ENCODE measurements at places on chromosomes 13 and 19. TPM values are rescaled to one million over a fixed set of nuclear protein-coding genes. Genes with fewer than 3 reads are reported as not detected.

- DNase-seq, result no peak
Observed at GRCh38 chr19:8835877-8836276, 3.7 kb downstream of the MBD3L1 start.

Gene PSG6
- not detected for total RNA-seq

- no peak for DNase-seq
Observed at GRCh38 chr13:112855859-112856258, 113.2 kb upstream of the MCF2L start.

Gene KLK14
- 0.35 TPM for total RNA-seq

- DNase-seq, result no peak
Observed at GRCh38 chr19:18932216-18932841, 8.7 kb downstream of the HOMER3 start.

Gene LRP3
- 16.3 TPM for total RNA-seq

DNA sequence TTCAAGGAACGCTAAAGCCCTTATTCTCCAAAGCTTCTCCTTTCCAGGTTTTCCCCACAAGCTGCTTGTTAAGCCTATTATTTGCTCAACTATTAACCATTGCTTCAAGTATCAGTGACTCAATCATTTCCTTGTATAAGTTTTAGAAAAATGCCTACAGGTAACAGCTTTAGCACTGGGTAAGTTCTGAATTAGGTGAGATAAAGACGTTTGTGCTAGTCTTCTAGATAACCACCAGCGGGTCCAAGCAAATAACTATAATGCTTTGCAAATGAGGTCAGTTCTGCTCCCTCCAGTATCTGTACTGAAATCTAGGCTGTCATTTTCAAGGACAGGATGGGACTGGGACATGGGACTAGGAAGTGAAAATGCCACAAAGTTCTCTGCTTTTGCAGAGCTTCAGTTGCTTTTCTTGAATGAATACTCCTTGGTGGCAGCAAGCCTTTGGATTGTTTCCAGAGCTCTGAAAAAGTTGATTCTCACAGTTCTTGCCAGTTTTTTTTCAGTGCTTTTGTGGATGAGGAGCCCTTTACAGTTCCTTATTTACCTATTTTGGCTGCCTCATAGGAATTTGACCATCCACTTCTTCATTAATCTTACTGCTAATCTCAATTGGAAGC, 1487.7 kb downstream of the EFNB2 start:
- DNase-seq, result no peak

- no peak for DNase-seq
Observed at GRCh38 chr13:59424661-59425060, 739.1 kb downstream of the DIAPH3 start.

Gene DLL3
- not detected for total RNA-seq

DNA sequence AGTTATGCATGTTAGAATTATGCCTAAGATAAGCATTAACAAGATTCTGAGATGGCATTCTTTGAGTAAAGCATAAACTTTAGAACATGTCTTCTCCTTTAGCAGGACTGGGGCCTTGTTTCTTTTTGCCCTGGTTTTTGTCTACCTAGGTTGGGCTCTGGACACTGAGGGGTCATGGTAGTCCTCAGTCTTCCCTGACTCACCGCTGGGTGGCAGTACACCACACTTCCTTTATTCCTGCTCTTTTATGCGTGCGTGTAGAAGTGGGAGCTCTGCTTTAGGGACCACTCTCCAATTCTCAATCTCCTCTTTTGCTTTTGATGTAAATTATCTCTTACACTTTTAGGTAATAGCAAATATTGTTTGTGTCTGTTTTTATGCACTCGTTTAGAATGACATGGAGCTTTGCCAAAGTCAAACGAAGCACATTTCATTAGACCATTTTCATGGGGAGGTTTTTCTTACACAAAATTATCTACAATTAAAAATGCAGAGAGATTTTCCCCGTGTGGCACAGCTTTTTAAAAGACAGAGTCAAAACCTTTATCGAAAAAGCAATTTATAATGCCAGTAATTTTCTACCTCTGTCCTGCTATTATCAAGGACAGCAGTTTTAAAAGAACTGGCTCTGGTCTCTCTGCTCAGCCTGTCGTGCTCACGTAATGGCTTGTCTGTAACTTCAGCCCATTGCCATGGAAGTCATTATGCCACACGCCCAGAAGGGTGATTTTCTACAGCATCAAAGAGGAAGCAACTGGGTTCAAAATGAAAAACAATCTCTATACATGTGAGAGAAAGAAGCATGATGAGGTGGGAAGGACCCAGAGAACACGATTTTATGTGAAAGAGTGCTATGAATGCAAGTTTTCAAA, 413.9 kb downstream of the COG6 start:
- DNase-seq, result peak; percentile 86

GRCh38 chr13:51673165-51673564, 88.9 kb downstream of the WDFY2 start:
- DNase-seq, result no peak

Gene STK11
- 64.7 TPM for total RNA-seq

DNA sequence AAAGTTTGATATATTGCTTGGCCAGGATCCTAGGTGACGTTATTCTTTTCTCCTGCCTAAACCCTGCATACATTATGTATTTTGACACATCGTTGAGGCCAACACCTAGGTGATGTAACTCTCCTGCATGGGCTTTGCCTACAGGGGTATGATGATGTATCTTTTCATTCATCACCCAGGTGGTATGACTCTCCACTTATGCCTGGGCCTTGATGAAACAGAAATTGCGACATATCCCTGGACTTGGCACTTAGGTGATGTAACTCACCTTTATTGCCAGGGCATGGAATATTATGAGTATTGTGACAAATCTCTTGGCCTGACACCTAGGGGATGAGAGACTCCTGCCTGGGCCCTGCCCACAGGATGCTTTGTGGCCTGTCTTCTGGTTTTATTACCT, 18.5 kb upstream of the ZNF681 start:
- peak; percentile 18 for DNase-seq

Gene DKKL1
- total RNA-seq, result not detected

DNA sequence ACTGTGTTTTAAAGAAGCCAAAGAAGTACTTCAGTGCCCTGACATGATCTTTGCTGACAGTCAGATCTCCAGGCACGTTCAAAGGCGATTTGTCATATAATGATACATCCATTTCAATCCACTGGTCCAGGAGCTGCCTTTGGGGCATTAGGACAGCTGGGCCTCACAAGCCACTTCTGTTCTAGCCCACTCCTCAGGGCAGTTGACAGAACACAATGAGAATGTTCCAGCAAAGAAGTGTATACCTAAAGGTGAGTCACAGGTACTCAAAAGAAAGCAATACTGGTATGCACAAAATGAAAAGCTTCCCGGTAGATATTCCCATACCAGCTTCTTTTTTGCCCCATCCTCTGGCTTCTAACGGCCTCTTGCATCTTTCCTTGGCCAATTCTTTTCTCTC, 12.5 kb upstream of the MAP3K10 start:
- DNase-seq, result no peak

GRCh38 chr13:88862095-88862620, 1191.0 kb downstream of the SLITRK5 start:
- no peak for DNase-seq

DNA sequence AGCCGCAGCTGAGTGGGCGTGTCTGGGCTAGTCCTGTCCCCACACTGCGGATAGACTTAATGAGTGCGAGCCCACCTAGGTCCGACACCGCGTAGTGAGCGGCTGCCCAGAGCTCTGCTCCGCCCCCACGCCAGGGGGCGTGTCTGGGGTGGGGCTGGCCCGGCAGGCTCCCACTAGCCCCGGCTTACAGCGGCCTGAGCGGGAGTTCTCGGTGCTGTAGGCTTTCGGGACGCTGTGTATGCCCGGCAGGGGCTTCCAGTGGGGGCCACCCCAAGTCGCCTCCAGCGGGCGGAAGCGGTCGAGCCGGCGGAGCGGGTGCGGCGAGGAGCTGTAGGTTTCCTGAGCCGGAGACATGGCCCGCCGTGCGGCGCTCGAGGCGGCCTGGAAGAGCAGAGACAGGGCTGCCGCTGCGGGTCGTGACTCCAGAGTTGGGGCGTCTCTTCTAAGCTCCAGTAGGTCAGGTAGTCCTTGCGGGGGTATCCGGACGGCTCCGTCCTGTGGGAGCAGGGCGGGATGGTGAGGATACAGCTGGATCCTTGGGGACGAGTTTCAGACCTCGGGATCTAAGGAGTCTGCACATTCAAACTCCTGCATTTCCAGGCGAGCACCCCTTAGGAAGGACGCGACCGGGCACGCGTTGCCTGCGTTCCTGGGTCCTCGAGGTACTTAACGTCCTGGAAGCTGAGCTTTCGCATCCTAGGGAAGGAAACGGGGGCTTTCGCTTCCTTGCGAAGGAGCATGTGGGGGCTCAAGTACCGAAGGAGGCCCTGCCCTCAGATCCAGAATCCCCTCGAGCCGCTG, 1.2 kb downstream of the CGB7 start:
- no peak for DNase-seq

Measured in right atrium auricular region (tissue), 2 donors.